ENCODE measurements at places on chromosomes 13 and 19.

GRCh38 chr19:48110350-48110966, at the start of gene PLA2G4C:
Gene PLA2G4C (minus strand): TSS chr19:48110817. CDS start chr19:48106529, 4,288 bp downstream.
- DNase-seq, result peak; percentile 96

DNA sequence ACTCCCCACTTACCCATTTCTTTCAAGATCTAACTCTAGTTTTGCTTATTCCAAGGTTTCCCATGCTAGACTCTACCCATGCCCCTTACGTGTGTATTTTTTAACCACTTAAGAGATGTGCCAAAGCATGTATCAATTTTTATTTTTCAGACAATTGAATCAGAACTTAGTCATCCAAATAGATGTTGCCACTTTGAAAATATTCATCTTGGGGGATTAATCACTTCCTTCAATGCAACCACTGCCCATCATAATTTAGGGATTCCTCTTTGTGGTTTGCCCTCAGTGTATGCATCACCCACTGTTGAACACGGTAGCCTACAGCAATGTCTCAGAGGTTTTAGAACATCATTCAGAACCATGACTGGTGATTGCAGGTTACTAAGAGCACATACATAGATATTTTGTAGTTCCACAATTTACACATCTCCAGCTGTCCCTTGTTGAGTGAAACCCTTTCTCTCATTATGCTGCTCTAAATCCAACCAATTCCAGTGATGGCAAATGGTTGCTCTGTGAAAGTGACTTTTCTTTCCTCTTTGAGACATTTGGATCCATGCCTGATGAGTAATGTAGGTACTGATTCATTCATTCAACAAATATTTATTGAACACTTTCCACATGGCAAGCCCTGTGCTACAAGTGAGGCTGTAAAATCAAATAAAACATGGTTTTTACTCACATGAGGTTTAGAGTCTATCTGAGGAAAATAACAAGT, 60.6 kb upstream of the SERP2 start:
- DNase-seq, result peak; percentile 76

- peak; percentile 67 for DNase-seq
These were observed at the start of gene SSBP4 for GRCh38 chr19:18419195-18419698. Gene SSBP4 (plus strand): TSS chr19:18419398. CDS start chr19:18419649, 251 bp downstream.

GRCh38 chr19:48203222-48203793, 32.8 kb downstream of the ZSWIM9 start:
- DNase-seq, result no peak

GRCh38 chr13:86563308-86563707, 764.1 kb upstream of the SLITRK6 start:
- no peak for DNase-seq

DNA sequence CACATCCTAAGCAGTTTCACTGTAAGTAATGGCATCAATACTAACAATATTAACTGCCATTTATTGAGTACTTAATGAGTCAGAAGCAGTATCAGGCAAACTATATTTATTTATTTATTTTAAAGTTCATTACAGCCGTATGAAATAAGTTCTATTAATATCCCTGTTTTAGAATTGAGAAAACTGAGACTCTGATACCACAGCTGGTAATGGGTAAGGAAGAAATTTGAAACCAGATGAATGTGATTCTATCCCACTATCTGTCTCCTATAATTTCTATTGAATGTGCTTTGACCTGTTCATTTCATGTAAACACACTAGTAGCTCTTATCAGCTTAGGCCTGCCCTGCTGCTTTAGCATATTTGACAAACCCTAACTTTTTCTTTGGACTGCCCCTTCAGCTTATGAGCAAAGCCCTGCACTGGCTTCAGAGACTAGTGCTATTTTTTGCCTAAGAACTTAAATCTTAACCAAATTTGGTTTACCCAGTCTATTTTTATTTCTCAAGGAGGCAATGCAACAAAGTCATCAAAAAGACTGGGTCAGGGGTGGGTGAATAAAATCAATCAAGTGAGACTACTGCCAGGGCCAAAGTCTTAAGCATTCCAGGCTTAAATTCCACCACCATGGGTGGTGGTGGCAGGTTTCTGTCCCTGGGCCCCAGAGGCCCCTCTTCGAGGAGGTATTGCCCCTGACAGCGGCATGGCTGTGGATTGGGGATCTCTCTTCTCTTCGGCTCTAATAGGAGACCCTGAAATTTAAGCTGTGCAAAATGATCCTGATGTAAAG, 143.4 kb downstream of the DLEU7 start:
- DNase-seq, result no peak

DNA sequence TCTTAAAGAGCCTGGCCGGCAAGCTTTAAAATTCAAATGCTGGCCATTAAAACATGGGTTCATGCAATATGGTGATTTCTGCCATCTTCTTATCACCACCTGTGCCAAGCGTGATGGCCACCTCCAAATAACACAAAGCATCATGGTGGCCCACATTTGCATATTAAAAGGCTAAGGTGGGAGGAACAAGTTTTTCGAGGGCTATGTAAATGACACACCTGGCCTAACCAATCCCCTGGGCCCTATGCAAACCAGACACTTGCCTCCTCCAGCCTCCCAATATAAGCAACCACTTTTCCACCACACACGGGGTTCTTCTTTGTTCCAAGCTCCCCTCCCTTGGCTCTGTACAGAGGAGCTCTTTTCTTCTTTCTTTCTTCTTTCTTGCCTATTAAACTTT, 14.4 kb downstream of the LILRB4 start:
- DNase-seq, result no peak

DNA sequence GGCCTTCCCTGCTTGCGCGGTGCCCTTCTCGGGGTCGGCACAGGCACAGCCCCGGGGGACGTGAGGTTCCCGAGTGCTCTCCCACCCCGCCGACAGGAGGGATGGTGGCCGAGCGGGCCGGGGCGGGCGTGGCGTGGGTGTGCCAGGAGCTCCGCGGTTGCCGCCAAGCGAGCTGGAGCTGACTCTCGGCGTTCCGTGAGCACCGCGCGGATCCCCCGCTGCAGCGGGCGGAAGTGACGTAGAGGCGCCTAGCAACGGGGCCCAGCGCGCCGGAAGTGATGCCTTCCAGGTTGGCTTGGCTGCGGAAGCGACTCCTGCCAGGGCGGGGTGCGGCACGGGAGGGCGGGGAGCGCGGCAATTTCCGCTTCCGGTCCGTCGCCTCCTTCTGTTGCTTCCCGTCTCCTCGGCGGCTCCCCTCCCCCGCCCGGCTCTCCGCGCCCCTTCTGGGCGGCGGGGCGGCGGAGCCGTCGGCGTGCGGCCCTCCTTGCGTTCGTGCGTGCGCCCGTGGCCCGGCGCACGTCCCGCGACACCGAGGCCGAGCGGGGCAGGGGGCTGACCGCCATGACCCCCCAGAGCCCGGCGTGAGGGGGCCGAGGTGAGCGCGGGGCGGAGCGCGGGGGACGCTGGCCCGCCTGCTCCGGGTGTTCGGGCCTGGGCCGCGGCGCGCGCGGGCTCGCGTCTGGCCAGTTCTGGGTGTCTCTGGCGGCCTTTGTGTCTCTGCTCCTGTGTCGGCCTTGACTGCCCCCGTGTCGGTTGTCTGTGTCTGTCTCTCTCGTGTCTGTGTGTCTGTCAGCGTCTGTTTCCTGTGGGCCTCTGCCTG, at the start of gene EPN1:
TSS of gene EPN1 (plus strand) at position 386 of the 820 bp plus-strand sequence. CDS start 3,402 bp downstream, outside the sequence.
- DNase-seq, result peak; percentile 96

GRCh38 chr19:11519138-11519537, 9.8 kb downstream of the ECSIT start:
- DNase-seq, result no peak

GRCh38 chr13:44188257-44188656, 185.4 kb upstream of the SERP2 start:
- DNase-seq, result no peak

GRCh38 chr19:13797870-13798269, 2.6 kb downstream of the ZSWIM4 start:
- peak; percentile 38 for DNase-seq

DNA sequence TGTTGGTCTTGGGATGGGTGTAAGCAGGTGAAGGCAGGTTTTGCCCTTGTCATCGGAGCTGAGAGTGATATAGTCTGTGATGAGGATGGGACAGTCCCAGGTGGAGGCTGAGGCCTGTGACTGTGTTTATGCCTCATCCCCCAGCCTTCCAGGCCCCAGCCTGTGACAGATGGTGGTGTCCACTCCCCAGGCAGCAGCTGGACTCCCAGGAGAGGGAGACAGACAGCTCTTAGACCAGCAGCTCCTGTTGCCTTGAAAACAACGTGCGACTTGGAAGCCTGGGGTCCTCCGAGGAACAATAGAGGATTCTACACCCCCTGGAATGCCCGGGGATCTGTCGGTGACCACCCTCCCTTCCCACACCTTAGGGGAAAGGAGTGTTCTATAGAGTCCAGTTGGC, 63.8 kb downstream of the CHST8 start:
- DNase-seq, result no peak

DNA sequence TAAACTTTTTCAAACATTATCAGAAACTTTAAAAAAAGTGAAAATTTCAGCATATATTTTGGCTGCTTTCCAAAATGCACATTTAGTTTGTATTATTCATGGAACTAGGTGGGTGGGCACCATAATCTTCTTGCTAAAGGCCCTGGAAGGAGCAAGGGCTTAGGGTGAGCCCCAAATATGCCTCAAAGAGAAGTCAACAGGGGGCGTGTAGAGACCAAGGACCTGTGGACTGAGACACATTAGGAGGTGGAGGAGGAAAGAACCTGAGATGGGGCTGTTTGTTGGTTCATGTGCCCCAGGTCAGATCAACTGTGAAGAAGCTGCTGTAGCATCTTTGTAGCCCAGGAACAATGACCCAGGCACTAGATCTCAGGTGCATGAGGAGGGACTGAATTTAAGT, 79.6 kb upstream of the OLFM4 start:
- no peak for DNase-seq

- no peak for DNase-seq
These were observed 76.9 kb downstream of the TNFSF13B start for GRCh38 chr13:108346376-108346775.

DNA sequence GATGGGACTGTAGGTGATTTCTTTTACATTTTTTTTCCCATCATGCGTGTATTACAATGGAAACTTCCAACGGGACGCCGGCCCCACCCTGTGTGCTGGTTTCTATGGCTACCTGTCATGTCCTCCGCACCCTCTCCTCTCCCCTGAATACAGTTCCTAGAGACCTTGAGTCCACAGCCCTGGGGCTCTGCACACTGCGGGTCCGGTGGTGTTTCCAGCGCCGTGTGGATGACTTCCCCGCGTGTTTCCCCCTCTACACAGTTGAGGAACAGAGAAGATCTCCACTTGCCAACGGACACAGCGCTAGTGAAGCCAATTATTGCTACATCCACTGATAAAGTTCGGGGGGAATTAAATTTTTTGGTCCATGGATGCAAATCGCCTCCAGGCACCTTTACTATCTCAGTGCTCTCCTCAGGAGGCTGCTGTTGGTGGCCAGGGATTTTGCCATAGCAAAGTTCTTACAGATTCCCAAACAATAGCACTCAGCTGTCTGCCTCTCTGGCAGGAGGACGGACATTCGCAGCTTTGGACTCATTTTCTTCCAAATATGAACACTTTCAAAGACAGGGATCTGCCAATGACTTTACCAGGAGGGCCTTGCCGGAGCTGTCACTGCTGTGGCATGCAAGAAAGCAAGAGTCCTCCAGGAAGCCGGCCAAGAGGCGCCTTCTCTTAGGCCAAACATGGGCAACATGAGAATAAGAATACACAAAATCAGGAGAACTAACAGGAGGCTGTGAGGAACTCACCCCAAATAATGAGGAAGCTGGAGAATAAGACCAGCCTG, 39.3 kb upstream of the GAS6 start:
- DNase-seq, result no peak

DNA sequence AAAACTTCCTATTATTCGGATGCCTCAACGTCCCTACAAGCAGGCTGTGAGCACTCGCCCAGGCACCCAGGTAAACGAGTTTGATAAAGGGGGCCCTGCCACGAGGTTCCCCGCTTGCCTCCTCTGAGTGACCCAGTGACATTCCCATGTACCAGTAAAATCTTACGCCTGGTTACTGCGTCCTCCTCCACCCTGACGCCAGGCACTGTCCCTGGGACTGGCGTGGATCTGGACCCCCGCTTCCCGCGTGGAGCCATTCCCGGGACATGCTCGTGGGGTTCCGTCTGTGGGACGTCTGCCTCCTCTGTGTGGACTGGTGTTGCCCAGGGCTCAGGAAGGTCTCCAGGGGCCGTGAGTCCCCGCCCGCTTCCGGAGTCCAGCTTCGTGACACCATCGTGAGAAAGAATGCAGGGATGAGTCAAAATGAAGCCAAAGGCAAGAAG, 407 bp upstream of the ZNF550 start:
- no peak for DNase-seq

DNA sequence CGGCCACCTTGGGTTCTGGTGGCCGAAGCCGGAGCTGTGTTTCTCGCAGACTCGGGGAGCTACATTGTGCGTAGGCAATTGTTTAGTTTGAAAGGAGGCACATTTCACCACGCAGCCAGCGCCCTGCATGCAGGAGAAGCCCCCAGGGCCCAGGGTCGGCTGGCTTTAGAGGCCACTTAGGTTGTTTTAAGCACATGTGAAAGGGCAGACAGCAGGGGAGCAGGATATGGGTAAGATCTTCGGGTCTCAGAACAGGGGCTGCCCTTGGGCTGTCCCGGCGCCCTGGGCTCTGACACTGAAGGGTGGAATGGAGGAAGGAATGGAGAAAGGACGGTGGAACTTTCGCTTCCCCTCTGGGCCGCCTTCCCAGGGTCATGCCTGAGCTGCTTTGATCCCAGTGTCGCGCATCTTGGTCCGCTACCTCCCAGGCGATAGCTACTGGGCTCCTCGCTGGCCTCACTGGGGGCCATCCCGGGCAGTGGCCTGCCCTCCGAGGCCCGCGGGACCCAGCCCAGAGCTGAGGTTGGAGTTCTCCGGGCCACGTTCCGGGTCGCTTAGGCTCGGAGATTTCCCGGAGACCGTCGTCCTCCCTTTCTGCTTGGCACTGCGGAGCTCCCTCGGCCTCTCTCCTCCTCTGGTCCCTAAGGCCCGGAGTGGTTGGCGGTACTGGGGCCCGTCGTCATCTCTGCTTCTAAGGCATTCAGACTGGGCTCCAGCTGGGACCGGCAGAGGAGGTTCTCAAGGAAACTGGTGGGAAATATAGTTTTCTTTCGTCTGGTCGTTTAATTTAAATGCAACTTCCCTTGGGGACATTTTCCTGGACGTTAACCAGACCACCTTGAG, 4.3 kb upstream of the POU4F1 start:
- no peak for DNase-seq

- no peak for DNase-seq
These were observed 500.9 kb upstream of the HTR2A start for GRCh38 chr13:47397739-47398138.

- no peak for DNase-seq
These were observed 9.1 kb downstream of the SMIM7 start for GRCh38 chr19:16650821-16651220.

- peak; percentile 73 for DNase-seq
These were observed 112.2 kb downstream of the IER2 start for GRCh38 chr19:13262450-13262849.

DNA sequence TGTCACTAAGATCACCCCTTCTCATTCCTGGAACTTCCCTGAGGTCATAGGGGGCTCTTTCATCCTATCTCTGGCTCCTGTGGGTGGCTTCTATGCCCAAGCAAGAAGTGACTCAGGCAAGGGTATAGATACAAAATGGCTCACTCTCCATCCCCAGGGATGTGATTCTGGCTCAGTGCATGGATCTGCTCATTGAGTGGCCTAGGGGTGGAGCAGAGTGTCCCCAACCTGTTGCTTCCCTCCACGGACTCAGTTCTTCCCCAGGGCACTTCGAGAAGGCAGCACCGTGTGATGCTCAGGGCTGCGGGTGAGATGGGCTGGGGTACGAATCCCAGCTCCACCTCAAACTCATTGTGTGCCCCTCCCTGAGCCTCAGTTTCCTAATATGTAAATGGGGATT, 136.4 kb downstream of the PTPRS start:
- DNase-seq, result no peak
